ENCODE measurements at places on chromosomes 5 and 9.

DNA sequence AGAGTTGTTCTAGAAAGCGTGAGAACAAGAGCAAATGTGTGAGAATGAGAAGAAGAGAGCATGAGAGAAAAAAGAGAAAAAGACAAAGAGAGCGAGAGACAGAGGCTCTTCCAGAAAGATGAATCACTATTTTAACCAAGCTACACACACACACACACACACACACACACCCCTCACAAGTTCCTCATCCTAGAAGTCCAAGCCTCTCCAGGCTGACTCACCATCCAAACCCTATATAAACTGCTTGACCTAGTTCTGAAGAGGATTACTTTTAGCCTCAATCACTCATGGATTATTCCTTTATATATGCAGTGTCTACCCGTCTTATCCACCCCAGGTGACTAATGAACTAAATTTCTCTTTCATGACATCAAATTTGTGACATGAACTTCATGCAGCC is 37.6 kb downstream of the C9orf57 start:
- no peak for DNase-seq

DNA sequence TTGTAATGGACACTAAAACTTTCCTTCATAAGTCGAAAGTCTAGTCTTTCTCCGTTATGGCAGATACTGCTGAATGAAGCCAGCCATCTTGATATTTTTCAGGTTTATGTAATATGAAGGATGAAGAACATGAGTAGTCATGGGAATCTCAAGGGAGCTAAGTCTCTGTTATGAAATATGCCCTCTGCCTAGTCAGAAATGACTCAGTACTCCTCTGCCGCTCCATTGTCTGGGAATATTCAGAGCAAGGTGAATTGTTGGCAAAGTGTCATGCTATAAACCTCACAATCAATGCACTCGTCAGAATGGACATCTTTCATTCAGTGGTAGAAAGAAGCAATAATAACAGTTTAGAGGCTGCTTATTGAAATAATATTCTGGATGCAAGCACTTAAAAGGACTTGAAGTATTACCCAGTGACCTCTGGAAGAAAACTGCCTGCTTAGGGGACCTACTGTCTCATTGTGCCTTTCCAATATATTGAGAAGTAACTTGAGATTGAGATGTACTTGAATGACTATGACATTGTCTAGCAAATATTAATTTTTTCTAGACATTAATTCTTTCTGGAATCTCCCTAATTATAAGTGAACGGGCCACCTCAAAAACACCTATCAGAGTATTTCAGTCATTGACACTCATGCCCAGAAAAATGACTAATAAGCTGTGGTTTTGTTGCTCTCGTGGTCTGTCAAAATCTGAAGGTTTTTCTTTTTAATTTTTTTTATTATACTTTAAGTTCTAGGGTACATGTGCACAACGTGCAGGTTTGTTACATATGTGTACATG is 1011.5 kb upstream of the ACO1 start:
- DNase-seq, result no peak

DNA sequence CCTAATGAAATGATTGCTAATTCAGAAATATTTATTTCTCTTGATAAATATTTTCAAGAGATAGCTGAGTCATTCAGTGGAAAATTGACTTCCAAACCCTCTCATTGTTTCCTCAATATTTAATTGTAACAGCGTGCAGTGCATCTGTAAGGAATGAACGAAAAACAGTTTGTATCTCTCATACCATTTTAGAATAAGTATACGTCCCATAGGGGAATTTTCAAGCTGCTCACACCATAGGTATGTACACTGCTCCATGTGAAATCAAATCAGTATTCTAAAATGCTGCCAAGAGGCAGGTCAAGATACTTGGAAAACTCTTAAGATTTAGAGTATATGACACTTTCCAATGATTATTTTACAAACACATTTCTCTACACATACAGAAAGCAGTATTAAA is 202.2 kb downstream of the ARL15 start:
- DNase-seq, result no peak

DNA sequence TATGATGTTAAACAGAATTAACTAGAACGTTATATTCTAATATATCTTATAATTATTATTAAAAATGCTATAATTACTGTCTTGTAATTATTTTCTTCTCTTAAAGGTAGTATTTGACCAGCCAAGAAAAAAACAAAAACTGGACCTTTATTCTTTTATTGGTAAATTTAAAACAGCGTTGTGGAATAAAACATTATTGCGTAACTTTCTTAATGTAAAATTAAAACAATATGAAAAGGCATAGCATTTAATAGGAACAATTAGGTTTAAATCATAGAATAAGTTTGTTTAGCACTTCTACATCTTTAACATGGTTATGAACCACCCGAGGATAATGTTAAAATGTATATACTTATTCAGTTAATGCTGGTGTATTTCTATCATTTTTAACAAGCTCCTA is 574.5 kb upstream of the CDH18 start:
- DNase-seq, result no peak

DNA sequence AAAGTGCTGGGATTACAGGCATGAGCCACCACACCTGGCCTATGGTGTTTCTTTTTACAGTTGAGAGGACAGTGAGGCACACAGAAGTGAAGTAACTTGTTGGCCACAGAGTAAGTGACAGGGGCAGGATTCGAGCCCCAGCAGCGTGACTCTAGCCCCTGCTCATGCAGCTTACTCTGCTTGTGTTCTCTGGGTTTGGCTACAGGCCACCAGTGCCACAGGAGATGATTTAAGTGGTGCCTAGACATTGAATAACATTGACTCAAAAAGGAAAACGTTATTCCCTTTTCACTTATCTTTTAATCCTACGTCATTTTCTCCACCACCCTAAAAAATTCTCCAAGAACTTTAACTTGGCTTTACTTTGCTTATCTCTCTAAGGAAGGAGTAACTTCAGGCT is 61.4 kb downstream of the SNX24 start:
- no peak for DNase-seq

DNA sequence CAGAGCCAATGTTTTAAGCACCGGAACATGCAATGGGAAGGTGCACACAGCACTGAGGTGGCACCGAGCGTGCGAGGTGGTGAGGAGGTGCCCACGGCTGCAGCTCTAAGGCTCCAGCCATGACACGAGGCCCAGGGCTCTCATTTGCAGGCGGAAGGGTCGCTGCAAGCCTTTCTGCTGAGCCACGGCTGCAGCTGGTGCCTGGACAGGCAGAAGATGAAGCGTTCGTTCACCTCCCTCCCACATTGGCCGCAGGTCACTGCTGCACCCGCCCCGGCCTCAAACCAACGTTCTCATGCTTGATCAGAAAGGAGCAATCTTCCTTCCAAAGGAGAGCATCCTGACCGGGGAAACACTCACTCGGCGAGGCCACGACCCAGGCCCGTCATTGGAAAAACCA is 4.5 kb upstream of the INPP5E start:
- DNase-seq, result no peak

- no peak for DNase-seq
Observed at GRCh38 chr9:73807952-73808351, 656.3 kb downstream of the ANXA1 start.

DNA sequence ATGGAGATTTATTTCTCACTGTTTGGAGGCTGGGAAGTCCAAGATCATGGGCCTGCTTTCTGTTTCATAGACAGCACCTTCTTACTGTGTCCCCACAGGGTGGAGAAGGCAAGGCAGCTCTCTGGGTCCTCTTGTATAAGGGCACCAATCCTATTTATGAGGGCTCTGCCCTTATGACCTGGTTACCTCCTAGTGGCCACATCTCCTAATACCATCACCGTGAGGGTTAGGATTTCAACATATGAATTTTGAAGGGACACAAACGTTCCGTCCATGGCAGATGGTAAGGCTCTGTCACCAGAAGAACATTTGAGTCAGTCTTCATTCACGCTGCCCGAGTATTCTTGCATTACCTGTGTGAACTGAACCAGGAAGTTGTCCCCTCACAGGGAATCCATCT is 48.4 kb downstream of the ANKRD33B start:
- no peak for DNase-seq

DNA sequence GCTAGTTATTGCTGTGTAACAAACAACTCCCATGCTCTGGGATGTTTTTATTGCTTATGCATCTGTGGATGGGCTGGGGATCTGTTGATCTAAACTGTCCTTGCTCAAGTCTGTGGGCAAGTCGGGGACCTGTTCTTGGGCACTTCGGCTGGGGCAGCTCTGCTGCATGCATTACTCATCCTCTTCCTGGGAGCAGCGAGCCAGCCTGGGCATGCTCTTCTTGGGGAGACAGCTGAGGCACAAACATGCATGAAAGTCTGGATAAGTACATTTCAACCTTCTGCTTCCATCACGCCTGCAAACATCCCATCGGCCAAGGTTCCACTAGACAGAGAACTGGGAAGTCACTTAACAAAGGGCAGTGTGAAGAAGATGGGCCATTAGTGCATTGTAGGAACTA is 66.3 kb downstream of the ANKRD33B start:
- DNase-seq, result no peak

GRCh38 chr5:159527546-159528254 is 197.4 kb upstream of the IL12B start:
- no peak for DNase-seq

DNA sequence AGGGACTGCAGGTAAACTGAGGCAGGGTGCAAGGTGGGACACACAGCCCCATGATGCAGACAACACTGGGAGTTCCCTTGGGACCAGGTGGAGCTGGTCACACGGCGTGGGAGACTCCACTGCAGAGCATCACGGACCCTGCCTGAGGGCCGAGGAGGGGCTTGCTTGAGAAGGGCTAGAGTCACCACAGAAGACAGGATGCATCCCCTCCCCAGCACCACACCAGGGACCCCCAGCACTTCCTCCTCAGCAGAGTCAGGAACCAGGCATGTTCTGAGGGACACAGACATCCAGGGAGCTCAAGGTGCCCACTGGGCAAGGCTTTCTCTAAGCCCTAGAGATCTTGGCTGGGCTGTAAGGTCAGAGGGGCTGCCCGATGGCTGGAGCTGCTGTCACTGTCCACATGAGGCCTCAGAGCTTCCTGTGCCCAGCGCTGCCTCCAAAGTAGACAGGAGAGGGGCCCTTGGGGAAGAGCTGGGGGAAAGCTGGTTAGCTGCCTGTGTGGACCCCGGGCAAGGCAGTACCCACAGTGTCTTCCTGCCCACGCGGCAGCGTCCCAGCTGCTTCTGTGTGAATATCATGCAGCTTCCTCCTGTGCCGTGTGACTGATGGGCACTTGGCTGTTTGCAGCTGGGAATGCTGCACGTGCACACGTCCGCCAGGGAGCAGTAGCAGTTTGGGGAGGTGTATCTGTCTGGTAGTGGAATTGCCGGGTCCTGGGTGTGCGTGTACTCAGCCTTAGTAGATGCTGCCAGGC is 176.6 kb downstream of the CACNA1B start:
- DNase-seq, result no peak

- DNase-seq, result no peak
Observed at GRCh38 chr9:86201474-86202337, 57.8 kb downstream of the C9orf153 start.

DNA sequence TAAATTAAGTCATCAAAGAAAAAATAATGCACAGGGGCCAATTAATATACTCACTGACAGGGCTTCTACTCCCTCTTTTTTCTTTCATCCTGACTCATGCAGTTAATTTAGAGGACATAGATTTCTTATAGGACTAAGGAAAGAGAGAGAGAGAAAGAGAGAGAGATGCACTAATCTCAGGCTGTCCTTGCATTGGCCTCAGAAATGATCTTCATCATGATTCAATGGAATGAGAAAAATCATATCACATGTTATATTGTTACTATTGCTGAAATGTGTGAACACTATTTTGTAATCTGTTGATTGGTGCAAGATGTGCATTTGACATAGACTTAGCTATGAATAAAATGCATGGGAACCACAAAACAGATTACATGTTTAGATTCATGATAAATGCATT is 608.3 kb upstream of the NUDT12 start:
- DNase-seq, result no peak

Data from GM20000 (cell line).